ENCODE measurements at places on chromosomes 7 and 10.

GRCh38 chr10:51230887-51231585, 156.7 kb downstream of the PRKG1 start:
- DNase-seq = no peak

GRCh38 chr10:92024700-92025099, 101.1 kb downstream of the BTAF1 start:
- no peak for DNase-seq

GRCh38 chr10:98080494-98080893, 50.1 kb upstream of the CRTAC1 start:
- DNase-seq = no peak

- no peak for DNase-seq
These were observed 99.0 kb upstream of the CAV2 start for GRCh38 chr7:116400522-116400921.

DNA sequence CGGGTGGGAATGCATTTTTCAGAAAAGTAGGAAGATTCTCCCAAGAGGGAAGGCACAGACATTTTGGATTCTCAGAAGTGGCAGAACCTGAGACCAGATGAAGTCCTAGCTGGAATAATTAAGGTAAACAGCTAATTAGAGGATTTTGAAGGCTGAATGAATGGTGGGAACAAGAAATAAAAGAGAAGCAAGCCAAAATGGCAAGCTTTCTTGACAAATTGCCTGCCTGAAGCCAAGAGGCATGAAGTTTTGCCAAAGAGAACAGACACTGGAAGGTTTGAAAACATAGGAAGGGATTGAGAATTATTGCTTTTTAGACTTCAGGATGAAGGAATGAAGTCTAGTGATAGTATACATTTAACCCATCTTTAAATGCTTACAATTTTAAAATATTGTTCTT, 115.0 kb upstream of the SEM1 start:
- DNase-seq = no peak

DNA sequence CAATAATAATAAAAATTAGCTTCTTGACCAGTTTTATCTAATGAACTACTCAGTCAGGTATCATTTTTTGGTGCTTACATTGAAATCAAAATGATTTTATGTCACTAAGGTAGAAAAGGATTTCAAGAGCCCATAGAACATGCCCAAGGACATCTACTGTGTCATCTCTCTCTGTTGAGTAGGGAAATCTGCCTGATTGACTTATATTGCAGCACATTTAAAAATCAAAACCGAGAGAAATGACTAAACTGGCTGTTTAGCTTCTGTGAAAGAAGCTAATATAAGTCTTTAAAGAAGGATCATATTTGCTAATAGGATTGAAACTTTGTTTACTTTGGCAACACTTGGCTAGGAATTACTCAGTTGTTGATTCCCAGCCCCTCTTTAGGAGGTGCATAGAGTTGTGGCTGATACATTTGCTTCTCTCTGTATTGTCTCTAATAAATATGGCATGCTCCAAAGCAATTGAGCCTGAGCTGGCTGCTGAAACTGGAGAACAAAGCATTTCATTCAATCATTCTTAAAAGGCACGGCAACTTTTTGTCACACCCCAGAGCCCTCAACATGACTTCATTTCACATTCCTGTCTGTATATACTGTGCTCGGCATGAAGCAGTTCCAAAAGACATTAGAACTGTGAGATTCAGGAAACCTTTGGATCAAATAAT, 1096.9 kb upstream of the POT1 start:
- DNase-seq = no peak

- DNase-seq = no peak
These were observed 30.1 kb downstream of the OSBPL3 start for GRCh38 chr7:24949884-24950283.

DNA sequence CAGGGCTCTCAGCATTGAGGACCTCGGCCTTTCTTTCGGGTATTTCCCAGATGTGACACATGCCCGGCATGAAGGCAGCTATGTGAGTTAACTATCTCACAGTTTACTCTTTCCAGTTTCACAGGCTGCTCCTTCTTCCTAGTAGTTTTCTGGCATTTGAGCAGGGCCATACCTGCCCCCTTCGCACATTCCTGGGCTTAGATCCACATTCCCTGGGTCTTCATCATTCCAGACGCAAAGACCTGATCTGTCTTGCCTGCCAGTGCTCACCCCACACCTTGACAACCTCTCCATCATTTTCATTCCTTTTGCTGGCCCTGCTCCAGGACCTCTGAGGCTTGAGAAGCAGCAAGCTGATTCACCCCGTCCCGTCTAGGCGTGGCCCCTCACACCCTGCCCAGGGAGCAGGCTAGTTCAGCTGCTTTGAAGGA, 227.5 kb downstream of the WDR11 start:
- no peak for DNase-seq

GRCh38 chr7:74252893-74253292, 1.3 kb downstream of the RFC2 start:
- DNase-seq = no peak

- DNase-seq = no peak
These were observed 120.1 kb upstream of the AGK start for GRCh38 chr7:141431140-141431479.

DNA sequence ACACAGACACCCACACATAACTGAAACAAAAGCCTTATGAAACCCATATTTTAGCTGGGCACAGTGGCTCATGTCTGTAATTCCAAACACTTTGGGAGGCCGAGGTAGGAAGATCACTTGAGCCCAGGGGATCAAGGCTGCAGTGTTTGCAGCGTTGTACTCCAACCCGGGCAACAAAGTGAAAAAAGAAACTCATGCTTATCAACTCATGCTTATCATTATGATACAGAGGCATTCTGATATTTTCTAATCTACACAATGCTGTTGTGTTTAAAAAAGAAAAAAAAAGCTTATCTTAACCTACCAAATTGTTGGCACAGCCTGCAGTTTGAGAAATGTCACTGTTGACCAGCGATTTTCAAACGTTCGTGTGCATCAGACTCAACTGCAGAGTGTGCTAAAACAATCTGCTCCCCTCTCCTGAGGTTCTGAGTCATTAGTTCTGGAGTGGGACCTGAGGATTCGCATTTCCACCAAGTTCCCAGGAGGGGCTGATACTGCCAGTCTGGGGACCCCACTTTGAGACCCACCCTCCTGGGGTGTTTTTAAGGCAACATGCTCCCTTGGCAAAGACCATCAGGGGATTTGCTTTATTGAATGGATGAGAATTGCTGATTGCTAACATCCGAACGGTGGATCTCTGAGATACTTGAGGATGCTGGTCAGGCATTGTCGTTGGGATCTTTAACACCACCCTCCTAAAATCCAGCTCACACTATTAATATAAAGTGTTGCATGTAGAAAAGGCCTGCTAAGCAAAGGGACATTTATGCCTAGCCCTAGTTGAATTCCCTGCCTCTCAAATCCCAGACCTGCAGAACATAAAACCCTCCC, 16.2 kb downstream of the CHST3 start:
- DNase-seq = no peak

GRCh38 chr7:73870041-73870492, 9.1 kb downstream of the TMEM270 start:
- no peak for DNase-seq

GRCh38 chr7:148142660-148143248, 447.8 kb upstream of the C7orf33 start:
- no peak for DNase-seq

DNA sequence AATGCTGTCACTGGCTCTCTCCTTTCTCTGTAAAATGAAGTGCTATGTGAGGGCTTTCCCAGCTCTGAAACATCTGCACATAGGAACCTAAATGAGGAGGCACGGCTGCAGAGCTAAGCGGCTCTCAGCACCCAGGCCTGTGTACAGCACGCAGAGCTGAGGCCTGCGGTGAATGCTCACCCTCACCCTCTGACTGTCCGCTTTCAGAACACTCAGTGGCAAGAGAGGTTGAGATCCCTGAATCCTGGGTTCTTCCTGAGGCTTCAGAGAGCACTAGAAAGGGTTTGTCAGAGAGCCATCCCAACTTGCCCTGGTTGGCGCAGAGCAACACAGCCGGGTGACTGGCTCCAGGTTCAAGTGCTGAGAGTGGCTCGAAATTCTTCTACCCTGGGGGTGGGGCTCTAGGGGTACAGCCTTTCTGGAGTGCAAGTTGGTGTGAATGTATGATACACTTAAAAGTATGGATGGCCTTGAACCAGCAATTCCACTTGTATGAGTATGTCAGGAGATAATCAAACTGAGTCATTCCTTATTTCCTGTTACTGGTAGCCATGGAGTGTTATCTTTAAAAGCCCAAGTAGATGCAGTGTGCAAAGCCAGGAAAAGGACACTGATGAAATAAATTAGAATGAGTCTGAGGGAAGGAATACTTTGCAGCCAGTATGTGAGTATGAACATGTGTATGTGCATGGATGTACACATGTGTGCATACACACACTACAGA, 1.7 kb upstream of the CCDC201 start:
- no peak for DNase-seq

DNA sequence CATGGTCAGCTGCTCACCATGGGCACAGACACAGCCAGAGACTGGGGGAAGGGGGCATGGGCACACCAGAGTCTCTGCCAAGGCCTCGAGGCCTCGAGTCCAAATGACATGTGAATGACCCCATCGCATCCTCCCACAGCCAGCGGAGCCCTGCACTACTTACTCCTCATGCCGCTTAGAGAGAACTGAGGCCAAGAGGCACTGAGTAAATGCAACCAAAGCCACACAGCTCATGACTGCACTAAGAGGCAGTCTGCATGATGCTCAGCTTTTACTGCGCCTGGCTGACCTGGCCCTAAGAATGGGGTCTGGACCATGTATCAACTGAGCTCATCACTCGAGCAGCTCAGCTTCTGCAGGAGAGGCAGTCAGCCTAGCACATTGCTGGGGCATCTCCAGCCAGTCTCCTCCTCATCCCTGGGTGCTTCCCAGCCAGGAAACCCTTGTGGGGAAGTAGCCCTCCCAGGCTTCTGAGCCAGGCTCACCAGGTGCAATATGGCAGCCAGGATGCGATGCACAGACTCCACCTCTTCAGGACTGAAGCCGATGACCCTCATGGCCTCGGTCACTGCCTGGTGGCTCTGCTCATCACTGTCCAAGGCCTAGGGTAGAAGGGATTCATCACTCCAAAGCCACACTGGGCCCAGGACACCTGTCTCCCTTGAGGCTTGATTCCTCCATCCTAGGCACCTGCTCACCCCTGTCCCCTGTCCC, 7.5 kb downstream of the MYO1G start:
- no peak for DNase-seq

DNA sequence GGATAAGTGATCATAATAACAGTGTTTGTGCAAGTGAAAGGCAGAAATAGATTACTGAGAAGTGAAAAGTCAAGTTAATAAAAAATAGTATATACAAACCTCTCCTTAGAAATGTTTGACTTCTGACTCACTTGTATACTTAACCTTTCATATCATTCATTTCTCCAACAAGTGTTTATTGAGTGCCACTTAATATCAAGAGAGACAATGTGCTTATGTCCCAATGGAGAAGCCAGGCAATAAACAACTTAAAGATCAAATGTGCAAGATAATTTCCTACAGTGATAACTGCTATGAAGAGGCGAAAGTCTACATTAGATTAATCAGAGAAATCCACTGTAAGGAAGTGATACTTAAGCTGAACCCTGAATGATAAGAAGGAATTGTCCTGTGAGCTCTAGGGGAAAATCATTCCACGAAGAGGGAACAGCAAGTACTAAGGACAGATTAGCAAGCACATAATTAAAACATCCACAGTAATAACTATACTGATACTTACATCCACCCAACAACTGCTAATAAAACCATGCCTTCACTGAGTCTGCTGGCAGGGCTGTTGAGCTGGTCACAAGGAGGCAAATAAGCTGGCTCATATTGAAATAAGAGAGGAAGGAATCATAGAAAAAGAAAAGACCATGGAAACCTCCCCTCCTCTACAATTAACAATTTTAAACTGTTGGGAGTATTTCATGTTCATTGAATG, 203.5 kb downstream of the CTNNA3 start:
- DNase-seq = no peak

DNA sequence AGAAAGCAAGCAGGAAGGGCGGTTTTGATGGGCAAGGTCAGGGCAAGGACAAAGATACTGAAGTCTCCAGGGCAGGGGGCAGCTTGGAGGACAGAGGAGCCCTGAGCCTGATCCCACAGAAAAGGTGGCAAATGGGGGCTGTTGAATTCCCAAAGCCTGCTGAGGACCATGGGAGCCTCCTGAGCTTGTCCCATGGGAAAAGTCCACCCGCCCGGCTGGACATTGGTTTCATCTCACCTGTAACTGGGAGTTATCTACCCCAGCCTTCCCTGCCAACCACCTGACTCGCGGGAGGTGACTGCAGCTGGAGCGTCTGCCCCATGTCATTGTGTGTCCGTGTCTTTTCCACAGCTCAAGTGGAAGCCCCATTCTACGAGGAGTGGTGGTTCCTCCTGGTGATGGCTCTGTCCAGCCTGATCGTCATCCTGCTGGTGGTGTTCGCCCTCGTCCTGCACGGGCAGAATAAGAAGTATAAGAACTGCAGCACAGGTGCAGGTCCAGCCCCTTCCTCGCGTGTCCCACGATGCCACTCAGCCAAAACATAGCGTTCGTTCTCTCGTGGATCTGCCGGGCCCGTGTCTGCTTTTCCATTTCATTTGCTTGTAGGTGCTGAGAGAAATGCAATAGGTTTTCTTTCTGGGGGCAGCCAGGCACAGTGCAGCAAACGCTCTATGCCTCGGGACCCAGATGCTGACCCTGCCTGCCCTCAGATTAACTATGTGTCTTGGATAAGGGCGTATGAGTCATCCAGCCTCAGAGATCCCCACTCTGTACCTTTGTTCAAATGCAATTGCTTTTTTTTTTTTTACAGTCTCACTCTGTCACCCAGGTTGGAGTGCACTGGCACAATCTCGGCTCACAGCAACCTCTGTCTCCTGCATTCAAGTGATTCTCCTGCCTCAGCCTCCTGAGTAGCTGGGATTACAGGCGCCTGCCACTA, 444.5 kb upstream of the FOXK1 start:
- DNase-seq = no peak

DNA sequence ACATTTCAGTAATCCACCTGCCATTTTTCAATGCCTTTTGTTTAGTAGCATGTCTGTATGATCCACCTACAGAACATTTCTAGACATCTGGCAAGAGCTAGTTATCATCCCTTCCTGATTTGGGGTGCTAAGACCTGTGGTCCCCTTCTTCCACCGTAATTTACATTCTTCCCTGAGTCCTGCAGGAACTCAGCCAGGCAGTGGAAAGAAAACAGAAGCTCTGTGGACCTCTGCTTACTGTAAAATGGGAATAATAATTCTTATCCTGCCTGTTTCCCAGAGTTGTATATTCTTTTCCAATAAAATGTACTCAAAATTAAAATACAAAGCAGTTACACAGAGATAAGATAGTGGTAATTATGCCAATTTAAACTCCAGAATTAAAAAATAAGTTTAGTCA, 126.9 kb downstream of the TCF7L2 start:
- no peak for DNase-seq

DNA sequence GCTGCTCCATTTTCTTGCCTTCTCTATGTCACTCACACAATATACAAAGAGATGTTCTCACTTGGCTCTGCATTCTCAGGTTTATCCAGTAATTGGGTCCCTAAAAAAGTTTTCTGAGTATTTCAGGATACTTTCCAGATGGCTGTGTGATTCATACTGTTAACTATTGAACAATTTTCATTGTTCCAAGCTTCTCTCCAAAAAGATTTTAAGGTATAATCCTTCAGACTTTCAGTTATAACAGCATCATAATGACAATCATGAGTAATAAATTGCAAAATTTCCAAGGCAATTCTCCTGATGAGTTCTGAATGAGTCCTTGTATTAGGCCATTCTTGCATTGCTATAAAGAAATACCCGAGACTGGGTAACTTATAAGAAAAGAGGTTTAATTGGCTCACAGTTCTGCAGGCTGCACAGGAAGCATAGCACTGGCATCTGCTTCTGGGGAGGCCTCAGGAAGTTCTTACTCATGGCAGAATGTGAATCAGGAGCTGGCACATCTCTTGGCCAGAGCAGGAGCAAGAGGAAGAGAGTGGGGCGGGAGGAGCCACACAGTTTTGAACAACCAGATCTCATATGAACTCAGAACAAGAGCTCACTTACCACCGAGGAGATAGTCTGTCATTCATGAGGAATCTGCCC, 148.1 kb downstream of the SLC16A9 start:
- DNase-seq = no peak
